Activated naive CD8-positive, alpha-beta T cell treated with anti-CD3 and anti-CD28 coated beads for 36 hours (primary cell): ENCODE measurements at places on chromosomes 3 and 15.

GRCh38 chr15:100036015-100036414, 302.8 kb upstream of the LYSMD4 start:
- H3K36me3 ChIP-seq, result peaks cover 2% of the 10 kb centered on the region
- H3K27me3 ChIP-seq, result no peaks in the 10 kb centered on the region
- no peak overlapping the region for H3K4me3 ChIP-seq
- H3K4me1 ChIP-seq, result no peaks in the 10 kb centered on the region

DNA sequence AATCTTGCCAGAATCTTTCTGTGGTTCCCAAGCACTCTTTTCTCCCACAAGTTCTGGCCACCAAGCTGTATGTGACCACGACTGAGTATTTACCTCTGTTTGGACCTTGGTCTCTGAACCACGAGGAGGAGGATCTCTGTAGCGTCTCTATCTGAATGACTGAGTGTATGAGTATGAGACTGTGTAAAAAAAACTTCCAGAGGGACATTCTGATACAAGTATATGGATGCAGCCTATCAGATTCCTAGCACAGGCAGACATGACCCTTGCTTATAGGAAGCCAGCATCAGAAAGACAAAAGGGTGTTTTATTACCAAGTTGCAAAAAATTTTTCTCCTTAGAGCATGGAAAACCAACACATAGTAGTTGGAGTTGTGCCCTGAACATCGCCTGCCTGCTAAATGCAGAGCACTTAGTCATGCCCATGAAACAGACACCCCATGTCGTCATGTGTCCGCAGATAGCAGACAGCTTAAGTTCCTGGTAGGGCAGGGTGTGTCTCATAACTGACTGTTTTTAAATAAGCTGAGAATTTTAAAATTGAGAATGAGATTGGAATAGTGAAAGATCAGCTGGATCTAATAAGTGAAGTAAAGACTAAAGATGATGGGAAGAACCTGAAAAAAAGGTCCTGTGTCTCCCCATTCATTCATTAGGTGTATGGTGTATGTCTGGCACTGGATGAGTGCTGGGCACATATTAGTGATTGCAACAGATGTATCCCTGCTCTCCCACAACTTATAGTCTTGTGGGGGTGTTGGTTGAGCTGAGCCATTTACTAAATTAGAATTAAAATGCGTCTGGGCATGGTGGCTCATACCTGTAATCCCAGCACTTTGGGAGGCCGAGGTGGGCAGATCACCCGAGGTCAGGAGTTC, 30.9 kb downstream of the DAG1 start:
- H3K36me3 ChIP-seq, result peaks cover 13% of the 10 kb centered on the region
- peaks cover 20% of the 10 kb centered on the region for H3K4me1 ChIP-seq
- no peak overlapping the region for H3K27ac ChIP-seq
- H3K27me3 ChIP-seq, result no peaks in the 10 kb centered on the region
- H3K4me3 ChIP-seq, result no peak overlapping the region
- no peak for DNase-seq

GRCh38 chr15:58665672-58666071, 83.8 kb downstream of the ADAM10 start:
- H3K36me3 ChIP-seq, result peaks cover 47% of the 10 kb centered on the region
- no peak overlapping the region for H3K27ac ChIP-seq
- peaks cover 15% of the 10 kb centered on the region for H3K4me1 ChIP-seq
- DNase-seq, result no peak
- H3K4me3 ChIP-seq, result no peak overlapping the region
- H3K27me3 ChIP-seq, result no peaks in the 10 kb centered on the region

GRCh38 chr15:47742742-47743141, 25.4 kb downstream of the SEMA6D start:
- DNase-seq, result no peak
- H3K4me3 ChIP-seq, result no peak overlapping the region
- H3K27me3 ChIP-seq, result no peaks in the 10 kb centered on the region

GRCh38 chr15:101174152-101174920, 77.5 kb downstream of the CHSY1 start:
- H3K27me3 ChIP-seq, result no peaks in the 10 kb centered on the region
- peaks cover 26% of the 10 kb centered on the region for H3K36me3 ChIP-seq
- H3K4me3 ChIP-seq, result no peak overlapping the region
- no peak for DNase-seq
- H3K27ac ChIP-seq, result no peak overlapping the region

DNA sequence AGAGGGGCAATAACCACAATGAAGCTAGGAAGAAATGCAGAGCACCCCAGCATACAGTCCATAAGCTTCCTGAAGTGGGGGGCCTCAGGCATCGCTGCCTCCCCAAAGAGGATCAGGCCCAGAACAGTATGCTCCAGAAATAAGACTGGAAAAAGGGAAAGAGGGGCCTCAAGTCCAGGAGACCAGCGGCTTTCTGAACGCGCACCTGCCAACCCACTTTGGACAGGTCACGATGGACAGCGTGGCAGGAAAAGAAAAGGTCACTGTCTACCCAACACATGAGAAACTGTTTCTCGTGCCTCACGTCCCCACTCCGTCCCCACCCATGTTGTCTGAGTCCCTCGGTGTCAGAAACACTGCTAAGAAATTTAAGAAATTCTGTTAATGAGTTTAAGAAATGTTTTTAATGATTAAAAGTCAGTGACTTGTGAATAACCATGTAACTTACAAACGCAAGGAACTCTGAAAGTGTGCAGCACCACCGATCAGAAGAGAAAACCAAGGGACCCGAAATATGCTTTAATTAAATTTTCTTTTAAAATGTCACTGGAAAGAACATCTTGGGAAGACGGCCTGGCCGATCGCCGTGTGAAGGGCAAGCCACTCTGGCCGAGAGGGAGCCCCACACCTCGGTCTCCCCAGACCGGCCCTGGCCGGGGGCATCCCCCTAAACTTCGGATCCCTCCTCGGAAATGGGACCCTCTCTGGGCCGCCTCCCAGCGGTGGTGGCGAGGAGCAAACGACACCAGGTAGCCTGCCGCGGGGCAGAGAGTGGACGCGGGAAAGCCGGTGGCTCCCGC, 1.7 kb upstream of the PPARG start:
- H3K4me1 ChIP-seq, result peaks cover 7% of the 10 kb centered on the region
- H3K27me3 ChIP-seq, result peaks cover 65% of the 10 kb centered on the region
- peak; percentile 17 for DNase-seq
- H3K36me3 ChIP-seq, result no peaks in the 10 kb centered on the region
- peak overlapping the region; percentile 61 for H3K4me3 ChIP-seq
- H3K27ac ChIP-seq, result no peak overlapping the region

DNA sequence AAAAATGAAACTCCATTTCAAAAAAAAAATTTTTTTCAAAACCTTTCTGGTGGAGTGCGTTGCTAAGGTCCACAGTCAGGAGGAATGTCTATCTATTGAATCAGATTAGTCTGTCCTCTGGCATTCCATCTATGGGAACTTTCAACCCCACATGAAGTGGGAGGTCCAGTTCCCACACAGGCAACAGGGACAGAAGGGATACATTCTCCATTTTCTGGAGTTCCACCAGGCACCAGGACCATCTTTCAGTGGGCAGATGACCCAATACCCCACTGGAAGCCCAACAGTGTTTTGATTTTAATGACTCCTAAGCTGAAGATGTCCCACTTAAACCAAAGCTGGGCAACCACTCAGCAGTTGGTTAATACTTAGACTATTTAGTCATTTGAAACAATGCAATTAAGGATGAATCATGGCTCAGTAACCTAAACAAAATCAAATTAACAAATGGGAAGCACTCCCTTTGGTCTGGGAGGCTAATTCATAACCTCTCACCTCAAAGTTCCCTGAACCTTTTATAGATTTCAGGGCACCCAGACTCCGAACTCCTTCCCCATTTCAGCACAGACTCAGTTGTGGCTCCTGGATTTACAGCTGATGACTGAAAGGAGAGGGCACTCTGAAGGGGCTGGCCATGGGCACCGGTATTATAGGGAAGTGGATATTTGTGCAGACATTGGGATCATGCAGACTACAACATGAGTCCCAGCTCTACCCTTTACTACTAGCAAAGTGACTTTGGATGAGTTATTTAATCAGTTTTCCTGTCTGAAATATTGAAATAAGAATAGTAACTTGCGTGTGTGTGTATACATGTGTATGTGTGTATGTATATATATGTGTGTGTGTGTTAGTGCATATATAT, 264.3 kb upstream of the LRTM1 start:
- no peaks in the 10 kb centered on the region for H3K27me3 ChIP-seq
- H3K36me3 ChIP-seq, result no peaks in the 10 kb centered on the region
- H3K4me3 ChIP-seq, result no peak overlapping the region
- no peak overlapping the region for H3K27ac ChIP-seq

GRCh38 chr3:36496684-36497633, 116.7 kb downstream of the STAC start:
- H3K27me3 ChIP-seq, result no peaks in the 10 kb centered on the region
- no peak for DNase-seq
- no peak overlapping the region for H3K4me3 ChIP-seq

DNA sequence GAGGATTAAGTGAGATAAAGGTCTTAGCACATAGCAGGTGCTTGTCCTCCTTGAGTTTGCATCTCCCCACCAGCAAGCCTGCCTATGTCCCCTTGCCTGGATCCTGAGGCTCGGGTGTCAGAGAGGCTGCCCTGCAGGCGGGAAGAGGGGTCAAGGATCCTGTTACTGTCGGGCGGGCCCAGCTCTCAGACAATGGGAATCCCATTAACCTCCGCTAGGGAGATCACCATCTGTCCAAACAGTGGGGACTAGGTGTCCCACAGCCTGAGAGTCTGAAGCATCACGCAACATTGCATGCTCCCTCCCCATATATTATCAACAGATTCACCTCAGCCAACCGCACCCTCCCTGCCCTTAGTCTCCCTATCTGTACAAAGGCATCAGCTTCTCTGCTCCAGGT, 151.4 kb downstream of the FBLN2 start:
- DNase-seq, result no peak
- H3K4me3 ChIP-seq, result no peak overlapping the region
- no peaks in the 10 kb centered on the region for H3K36me3 ChIP-seq
- H3K27me3 ChIP-seq, result peaks cover 10% of the 10 kb centered on the region
- H3K4me1 ChIP-seq, result no peaks in the 10 kb centered on the region

DNA sequence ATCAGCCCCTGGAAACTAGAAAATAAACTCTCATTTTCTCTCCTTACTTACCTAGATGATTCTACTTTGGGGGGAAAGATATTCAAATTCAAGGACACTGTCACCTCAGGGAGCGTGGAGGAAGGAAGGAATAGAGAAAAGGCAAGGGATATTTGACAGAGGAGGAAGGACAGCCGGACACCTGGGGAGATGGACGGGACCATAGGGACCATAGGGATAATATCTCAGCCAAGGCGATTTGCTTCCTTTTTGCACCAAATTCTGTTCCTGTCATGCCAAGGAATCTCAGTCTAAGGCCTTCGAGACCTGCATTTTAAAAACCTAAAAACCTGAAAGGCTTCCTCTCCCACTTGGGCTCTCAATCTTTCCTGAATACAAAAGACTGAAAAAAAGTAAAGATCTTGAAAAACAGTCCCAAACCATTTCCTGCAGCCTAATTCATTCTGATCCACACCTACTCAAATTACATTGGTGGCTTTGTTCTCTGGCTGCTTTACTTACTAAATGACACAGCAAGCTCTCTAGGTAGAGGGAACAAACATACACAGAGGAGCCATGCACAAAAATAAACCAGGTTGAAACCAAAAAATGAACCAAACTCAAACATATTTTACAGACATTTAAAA, 73.9 kb upstream of the SLC24A5 start:
- no peaks in the 10 kb centered on the region for H3K4me1 ChIP-seq
- H3K36me3 ChIP-seq, result no peaks in the 10 kb centered on the region
- H3K4me3 ChIP-seq, result no peak overlapping the region

DNA sequence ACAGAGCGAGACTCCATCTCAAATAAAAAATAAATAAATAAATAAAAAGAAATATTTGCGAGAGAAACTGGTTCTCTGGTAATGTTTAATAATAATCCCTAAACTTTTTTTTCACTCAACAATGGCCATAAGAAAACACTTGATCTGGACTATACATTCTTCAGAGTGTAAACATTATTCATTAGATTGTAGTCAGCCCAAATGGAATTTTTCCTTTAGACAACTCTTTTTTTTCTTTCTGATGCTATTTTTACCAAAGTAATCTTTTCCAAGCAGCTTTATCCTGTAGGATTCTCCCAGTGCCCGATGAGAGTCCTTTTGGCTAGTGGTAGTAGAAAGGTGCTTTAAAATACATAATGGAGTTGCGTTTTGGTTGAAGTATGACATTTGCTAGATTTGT, 90.4 kb downstream of the NEDD4 start:
- H3K36me3 ChIP-seq, result peaks cover 2% of the 10 kb centered on the region
- H3K27me3 ChIP-seq, result no peaks in the 10 kb centered on the region
- no peaks in the 10 kb centered on the region for H3K4me1 ChIP-seq
- no peak overlapping the region for H3K4me3 ChIP-seq
- no peak for DNase-seq

GRCh38 chr3:29297998-29298397, 17.1 kb downstream of the RBMS3 start:
- no peak overlapping the region for H3K27ac ChIP-seq
- H3K4me1 ChIP-seq, result peaks cover 5% of the 10 kb centered on the region
- no peak overlapping the region for H3K4me3 ChIP-seq
- peaks cover 6% of the 10 kb centered on the region for H3K27me3 ChIP-seq

DNA sequence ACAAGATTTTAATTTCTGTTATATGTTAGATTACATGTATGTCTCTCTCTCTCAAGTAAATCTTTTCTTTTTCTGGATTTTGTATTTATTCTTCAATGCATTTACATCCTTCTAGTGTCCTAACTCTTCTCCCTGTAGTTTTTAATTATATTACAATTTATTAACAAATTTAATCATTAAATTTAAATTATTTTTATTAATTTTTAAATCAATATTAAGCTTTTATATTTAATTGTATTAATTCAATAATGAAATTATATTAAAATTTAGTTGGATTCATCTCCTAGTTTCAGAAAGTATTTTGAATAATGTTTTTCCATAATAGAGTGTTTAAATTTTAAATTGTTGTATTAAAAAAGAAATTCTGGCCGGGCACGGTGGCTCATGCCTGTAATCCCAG, 29.8 kb downstream of the MLF1 start:
- H3K27ac ChIP-seq, result no peak overlapping the region
- DNase-seq, result no peak
- no peaks in the 10 kb centered on the region for H3K36me3 ChIP-seq
- no peak overlapping the region for H3K4me3 ChIP-seq
- H3K27me3 ChIP-seq, result no peaks in the 10 kb centered on the region
- no peaks in the 10 kb centered on the region for H3K4me1 ChIP-seq

GRCh38 chr3:109831403-109831802, 494.1 kb upstream of the DPPA4 start:
- H3K27ac ChIP-seq, result no peak overlapping the region
- no peaks in the 10 kb centered on the region for H3K27me3 ChIP-seq
- no peaks in the 10 kb centered on the region for H3K4me1 ChIP-seq
- DNase-seq, result no peak
- H3K4me3 ChIP-seq, result no peak overlapping the region

DNA sequence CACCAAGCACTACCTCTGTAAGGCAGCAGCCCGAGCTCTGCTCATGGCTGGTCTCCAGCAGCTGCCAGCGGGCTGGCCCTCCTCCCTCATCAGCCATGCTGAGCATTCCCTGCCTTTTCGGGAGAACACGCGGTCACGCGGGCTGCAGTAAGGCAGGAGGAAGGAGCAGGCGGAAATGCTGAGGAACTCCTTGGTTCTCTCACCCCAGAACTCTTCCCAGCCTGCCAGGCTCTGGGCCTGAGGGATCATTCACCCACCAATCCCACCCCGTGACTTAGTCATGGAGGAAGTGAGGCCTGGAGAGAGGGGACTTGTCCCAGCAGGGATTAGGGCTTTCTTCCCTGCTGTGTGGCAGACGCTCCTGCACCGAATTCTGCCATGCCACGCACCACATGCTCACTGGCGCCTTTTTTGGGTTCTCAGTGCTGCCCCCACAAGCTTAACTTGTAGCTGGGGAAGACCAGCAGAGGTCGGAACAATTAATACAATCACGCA, 42.9 kb upstream of the RPL32 start:
- DNase-seq, result no peak
- H3K27ac ChIP-seq, result no peak overlapping the region
- peaks cover 28% of the 10 kb centered on the region for H3K27me3 ChIP-seq
- H3K36me3 ChIP-seq, result no peaks in the 10 kb centered on the region
